ENCODE measurements at places on chromosomes 1 and 21. TPM values are rescaled to one million over a fixed set of nuclear protein-coding genes. Genes with fewer than 3 reads are reported as not detected.

The TAS1R1 gene
- total RNA-seq = not detected

The DCDC2B gene
- total RNA-seq = not detected

The CDCA8 gene
- 1.3 TPM for total RNA-seq

The UBL4B gene
- total RNA-seq = not detected

The TARBP1 gene
- total RNA-seq = 26.2 TPM

The HHIPL2 gene
- total RNA-seq = not detected

The RXFP4 gene
- total RNA-seq = not detected

The POTED gene
- not detected for total RNA-seq

The SLC45A3 gene
- total RNA-seq = 5.6 TPM

The TNFRSF14 gene
- 19.8 TPM for total RNA-seq

The GJA8 gene
- total RNA-seq = not detected

The DCST2 gene
- 0.05 TPM for total RNA-seq

The TSPEAR gene
- not detected for total RNA-seq

The FNDC5 gene
- total RNA-seq = 0.70 TPM

The DENND2D gene
- 33.4 TPM for total RNA-seq

The C1orf74 gene
- total RNA-seq = 16.5 TPM

The HSD3B1 gene
- total RNA-seq = not detected

The OR14K1 gene
- total RNA-seq = not detected

The PCBP3 gene
- total RNA-seq = not detected

The HUNK gene
- 1.8 TPM for total RNA-seq

The REN gene
- total RNA-seq = not detected

The BTG2 gene
- 54.3 TPM for total RNA-seq

The AADACL3 gene
- not detected for total RNA-seq

The GNG4 gene
- total RNA-seq = 0.30 TPM

The C1orf87 gene
- 0.17 TPM for total RNA-seq

The TCHHL1 gene
- total RNA-seq = not detected

The LRRIQ3 gene
- 2.5 TPM for total RNA-seq

The KISS1 gene
- total RNA-seq = not detected

The KCNH1 gene
- total RNA-seq = 7.1 TPM

The A3GALT2 gene
- not detected for total RNA-seq

The FMO5 gene
- 7.3 TPM for total RNA-seq

The ADAM30 gene
- total RNA-seq = not detected

The AMIGO1 gene
- 4.1 TPM for total RNA-seq

The RNU1-2 gene
- under 0.01 TPM for total RNA-seq

The DMRTA2 gene
- total RNA-seq = not detected

The SPATA45 gene
- 0.30 TPM for total RNA-seq

The FCRL1 gene
- total RNA-seq = not detected

The MR1 gene
- total RNA-seq = 28.7 TPM

The C4BPA gene
- total RNA-seq = not detected

The CFAP410 gene
- total RNA-seq = 13.0 TPM

The ITLN1 gene
- total RNA-seq = not detected

The TSPAN1 gene
- 114 TPM for total RNA-seq

The EPHA8 gene
- total RNA-seq = not detected

The MANEAL gene
- 4.3 TPM for total RNA-seq

The DMBX1 gene
- not detected for total RNA-seq

The ATPAF1 gene
- total RNA-seq = 36.8 TPM

The FCAMR gene
- total RNA-seq = 3.6 TPM

The SAMD13 gene
- total RNA-seq = 1.2 TPM

The KIF2C gene
- total RNA-seq = 15.5 TPM

The ANP32E gene
- 23.6 TPM for total RNA-seq

The IL19 gene
- total RNA-seq = not detected

The CD1E gene
- total RNA-seq = not detected

The ZNF593OS gene
- total RNA-seq = not detected
